ENCODE measurements at places on chromosomes 2 and 18.

DNA sequence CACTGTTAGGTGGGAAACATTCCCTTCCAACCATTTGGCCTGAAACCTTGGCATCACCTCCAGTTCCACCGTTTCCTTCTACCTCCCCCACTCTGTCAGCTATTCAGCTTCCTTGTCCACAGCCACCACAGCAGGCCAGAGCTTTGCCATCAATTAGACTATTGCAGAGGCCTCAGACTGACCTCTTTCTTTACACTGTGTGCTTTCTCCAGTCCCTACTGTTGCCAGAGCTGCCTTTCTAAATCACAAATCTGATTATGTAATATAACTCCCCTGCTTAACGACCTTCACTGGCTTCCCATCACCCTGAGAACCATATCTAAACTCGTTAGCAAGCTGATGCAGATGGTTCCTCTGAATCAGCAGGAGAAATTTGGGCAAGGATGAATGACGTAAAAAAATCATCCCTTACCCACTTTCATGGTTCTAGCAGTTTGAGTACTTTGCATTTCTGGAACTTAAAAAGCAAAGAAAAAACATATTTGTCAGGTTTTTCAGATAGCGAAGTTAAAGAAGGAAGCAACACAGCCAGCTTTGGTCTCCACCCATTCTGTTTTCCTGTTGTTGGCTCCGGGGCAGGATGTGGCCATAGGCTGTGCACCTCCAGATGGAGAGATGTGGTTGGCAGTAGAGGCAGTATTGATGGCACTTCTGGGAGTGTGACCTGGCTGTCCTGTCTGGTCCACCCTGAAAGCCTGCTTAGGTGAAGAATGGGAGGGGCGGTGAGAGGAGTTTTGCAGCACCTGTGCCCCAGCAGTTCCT, 422.1 kb downstream of the PARD3B start:
- no peaks in the 10 kb centered on the region for H3K36me3 ChIP-seq
- H3K27me3 ChIP-seq, result no peaks in the 10 kb centered on the region
- H3K4me3 ChIP-seq, result no peak overlapping the region

- H3K27me3 ChIP-seq, result no peaks in the 10 kb centered on the region
- no peak overlapping the region for H3K4me3 ChIP-seq
These were observed 87.6 kb downstream of the ALPK2 start for GRCh38 chr18:58541146-58541788.

DNA sequence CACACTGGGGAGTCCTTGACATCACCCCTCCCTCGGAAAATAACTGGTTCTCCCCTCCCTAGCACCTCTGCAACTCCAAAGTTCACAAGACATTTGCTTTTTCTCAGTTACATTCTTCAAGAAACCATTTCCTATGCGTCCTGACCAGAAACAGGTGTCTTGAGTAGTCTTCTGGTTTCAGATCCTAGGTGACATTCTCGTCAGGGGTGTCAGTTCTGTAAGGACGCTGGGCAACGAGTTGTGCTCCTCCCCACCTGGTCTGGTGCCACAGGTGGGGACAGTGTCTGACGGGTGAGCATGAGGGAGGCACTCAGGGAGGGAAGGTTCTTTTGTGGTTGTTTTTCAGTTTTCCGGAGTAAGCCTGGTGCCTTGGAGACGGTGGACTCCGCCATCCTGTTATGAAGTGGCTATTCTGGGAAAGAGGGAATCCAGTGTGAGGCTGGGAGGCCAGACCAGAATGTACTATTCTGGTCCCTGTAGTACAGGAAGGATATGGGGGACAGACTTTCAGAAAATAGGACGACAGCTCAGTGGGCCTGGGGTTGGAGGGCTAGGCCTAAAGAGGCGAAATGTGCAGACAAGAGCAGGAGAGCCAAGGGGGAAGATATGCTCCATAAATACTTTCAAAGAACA, 50.6 kb downstream of the EPAS1 start:
- DNase-seq, result no peak
- no peak overlapping the region for H3K4me3 ChIP-seq
- no peaks in the 10 kb centered on the region for H3K4me1 ChIP-seq
- H3K27me3 ChIP-seq, result no peaks in the 10 kb centered on the region
- H3K27ac ChIP-seq, result no peak overlapping the region

DNA sequence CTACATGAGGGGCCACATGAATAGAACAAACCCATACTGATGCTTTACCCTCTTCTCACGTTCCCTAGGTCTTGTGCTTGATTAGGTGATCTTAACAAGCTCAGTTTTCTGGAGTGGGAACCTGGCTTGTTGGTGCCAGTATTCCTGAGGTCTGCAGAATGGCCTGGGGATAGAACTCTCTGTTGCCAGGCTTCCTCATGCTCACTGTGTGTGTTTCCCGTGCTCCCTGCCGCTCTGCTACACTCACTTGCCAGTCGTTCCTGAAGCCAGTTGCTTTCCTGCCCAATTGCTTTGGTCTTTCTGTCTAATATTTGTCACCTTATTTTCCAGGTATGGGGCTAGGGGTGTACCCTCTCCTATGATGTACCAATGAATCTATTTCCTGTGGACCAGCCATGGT, 2111.5 kb upstream of the PIK3C3 start:
- H3K27me3 ChIP-seq, result no peaks in the 10 kb centered on the region
- no peak overlapping the region for H3K27ac ChIP-seq
- H3K36me3 ChIP-seq, result no peaks in the 10 kb centered on the region
- H3K4me3 ChIP-seq, result no peak overlapping the region

DNA sequence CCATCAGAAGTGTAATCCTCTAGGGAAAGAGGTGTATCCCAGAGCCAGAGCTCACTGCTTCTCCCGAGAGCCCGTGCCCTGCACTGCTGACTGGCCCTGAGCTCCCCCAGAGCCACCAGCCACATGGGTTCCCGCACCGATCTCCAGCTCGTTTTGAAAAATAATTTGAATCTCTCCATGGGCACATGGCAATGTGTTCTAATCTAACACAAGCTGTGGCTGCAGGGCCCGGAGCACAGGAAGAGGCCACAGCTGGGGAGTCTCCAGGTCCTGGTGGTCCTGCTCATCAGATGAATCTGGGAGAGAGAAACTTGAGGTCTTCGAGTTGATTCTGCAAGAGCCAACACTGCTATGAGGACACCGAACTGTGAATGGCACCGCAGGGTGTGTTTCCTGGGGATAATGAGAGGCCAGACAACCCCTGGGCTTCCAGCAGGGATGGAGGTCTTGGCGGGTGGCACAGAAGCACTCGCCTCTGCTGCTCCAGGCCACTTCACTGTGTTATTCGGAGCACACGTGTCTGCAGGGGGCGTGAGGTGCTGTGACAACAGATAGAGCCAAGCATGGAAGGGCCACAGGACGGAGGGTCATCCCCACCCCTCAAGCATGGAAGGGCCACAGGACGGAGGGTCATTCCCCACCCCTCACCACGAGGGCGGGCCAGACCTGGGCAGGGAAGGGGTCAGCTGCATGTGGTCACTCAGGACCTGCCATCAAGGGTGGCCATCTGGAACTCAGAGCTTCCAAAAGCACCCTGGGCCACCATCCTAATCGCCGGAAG, 196.8 kb downstream of the NDUFA10 start:
- DNase-seq, result no peak
- peaks cover 5% of the 10 kb centered on the region for H3K27me3 ChIP-seq
- H3K4me1 ChIP-seq, result peaks cover 20% of the 10 kb centered on the region
- no peak overlapping the region for H3K27ac ChIP-seq
- H3K4me3 ChIP-seq, result no peak overlapping the region
- H3K36me3 ChIP-seq, result no peaks in the 10 kb centered on the region

DNA sequence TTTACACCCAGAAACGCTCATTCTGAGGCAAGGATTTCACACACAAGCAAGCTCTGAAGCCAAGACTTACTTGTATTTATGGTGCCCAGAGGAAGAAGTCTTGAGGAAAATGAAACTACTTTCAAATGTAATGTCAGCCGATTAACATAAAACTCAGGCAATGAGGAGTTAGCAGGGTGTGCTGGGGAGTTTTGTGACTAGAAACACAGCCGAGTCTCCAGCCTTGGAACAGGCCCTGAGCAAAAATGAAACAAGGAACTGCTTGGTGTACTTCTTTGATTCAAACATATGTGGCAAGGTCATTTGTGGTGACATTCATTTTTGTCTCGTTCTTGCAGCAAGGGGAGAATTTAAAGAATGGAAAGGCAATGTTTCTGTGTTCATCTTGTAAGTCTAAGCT, 4.5 kb downstream of the DYTN start:
- H3K27ac ChIP-seq, result no peak overlapping the region
- H3K4me3 ChIP-seq, result no peak overlapping the region
- no peaks in the 10 kb centered on the region for H3K36me3 ChIP-seq
- DNase-seq, result no peak
- H3K27me3 ChIP-seq, result 0 out of 2 replicates have a peak, but pooled peaks cover under 1% of the 10 kb centered on the region

DNA sequence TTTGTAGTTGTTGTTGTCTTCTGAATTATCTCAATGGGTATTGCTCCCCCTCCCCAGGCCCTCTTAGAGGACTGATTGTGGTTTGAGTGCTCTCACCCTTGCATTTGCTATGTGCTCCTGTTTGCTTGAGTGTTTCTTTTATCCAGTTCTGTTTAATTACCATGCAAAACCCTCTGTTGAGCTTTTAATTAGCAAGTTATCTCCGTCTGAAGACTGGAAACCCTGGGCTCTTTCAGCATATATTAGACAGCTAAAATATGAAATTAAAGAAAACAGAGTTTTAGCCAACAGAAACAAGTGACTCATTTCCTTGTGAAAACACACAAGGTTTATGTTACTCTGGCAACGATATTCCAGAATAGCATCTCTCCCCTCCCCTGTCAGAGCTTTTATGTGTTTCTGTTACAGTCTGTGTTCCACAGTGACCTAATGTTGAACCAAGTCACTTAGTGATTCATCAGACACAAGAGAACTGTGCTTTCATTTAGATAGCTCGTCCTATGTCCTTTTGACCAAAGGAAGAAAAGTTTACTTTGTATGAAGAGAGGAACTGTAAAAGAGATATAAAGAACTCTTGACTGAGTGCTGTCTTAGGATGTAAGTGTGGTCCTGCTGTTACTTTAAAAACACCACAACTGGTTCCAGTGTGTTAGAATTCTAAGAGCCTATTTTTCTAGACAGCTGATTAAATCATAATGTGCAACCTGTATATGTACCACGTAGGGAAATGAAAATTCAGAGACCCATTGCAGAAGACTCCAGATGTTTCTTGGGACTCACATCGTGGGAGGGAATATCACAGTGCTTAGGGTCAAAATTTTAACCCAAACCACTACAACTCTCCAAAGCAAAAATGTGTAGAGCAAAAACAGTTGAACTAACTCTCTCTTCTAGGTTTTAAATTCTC, 172.8 kb upstream of the RBMS1 start:
- peak overlapping the region; percentile 90 for H3K27ac ChIP-seq
- DNase-seq, result peak; percentile 57
- H3K4me3 ChIP-seq, result no peak overlapping the region
- no peaks in the 10 kb centered on the region for H3K36me3 ChIP-seq

- no peaks in the 10 kb centered on the region for H3K27me3 ChIP-seq
- no peak overlapping the region for H3K27ac ChIP-seq
- DNase-seq, result no peak
These were observed 117.2 kb downstream of the CTNNA2 start for GRCh38 chr2:79630060-79630459.

DNA sequence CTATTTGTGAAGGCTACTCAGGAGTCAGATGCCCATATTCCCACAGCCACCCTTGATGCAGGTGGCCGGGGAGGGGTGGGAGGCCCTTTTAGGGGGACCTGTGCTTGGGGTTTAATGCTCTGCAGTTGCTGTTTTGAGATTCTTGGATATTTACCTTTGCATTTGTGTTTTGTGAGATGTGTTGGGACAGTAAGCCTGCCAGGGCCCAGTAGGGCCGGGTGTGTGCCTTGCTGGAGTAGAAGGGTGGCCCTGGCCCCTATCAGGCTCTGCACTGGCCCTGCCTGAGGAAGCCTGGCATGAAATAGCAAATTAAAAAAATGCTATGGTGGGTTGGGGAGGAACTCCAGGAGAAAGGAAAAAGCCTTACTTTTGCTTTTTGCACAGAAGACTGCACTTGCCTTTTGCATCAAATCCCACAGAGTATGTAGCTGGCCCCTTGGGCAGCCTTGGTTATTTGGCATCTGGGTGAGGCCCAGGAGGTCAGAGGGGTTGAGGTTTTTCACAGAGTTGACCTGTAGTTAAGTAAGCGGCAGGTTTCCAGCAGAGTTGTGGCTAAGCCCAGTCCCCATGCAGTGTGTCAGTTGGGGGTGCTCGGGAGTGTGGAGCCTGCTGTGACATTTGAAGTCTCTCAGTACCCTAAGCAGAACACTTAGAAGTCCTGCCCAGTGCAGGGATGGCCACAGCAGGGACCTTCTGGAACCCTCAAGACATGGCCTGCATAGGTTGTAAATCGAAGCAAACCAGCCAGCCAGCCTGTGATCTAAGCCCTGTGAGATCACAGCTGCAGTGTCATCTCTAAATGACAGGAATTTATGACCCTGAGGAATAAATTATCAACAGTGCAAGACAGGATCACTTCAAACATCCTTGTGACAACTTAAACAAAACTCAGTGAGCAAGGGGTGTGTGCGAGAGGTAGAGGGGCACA, 68.8 kb downstream of the SH3RF3 start:
- DNase-seq, result no peak
- H3K27me3 ChIP-seq, result no peaks in the 10 kb centered on the region
- no peaks in the 10 kb centered on the region for H3K36me3 ChIP-seq
- H3K27ac ChIP-seq, result no peak overlapping the region
- no peak overlapping the region for H3K4me3 ChIP-seq
- no peaks in the 10 kb centered on the region for H3K4me1 ChIP-seq
